ENCODE measurements at places on chromosomes 12 and 14.

DNA sequence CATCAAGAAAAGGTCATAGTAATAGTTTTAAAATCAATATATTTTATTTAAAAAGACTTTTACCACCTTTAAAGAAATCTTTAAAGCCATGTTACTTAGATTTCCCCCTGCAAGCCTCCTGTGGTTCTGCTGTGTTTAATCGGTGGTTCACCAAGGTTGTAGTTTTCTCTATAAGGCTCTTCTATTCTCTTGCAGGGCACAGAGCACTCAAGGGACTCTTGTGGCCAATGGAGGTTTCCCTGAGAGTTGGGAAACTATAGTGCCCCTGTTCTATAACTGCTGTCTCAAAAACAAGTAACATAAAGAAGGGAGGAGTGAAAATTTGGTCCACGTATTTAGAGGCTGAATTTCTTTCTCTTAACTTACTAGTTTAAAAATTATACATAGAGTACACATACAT is 25.0 kb downstream of the DACT1 start:
- DNase-seq = no peak

DNA sequence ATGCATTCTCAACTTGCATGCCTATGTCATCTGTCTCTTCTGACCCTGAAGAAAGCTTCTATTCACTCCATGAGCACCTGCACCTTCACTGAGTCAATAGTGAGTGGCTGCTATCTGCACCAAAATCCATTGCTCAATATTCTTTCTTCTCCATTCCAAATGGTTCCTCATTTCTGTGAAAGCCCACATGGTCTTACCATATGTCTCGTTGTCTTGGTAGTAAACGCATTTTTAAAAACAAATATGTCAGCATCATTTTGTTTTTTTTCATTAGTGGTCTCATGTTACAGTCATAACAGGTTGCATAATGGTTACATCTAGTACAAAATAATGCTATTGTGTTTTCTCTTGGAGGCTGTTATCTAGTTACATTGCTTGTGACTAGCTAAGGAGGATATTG is 106.9 kb upstream of the CPM start:
- DNase-seq = no peak

DNA sequence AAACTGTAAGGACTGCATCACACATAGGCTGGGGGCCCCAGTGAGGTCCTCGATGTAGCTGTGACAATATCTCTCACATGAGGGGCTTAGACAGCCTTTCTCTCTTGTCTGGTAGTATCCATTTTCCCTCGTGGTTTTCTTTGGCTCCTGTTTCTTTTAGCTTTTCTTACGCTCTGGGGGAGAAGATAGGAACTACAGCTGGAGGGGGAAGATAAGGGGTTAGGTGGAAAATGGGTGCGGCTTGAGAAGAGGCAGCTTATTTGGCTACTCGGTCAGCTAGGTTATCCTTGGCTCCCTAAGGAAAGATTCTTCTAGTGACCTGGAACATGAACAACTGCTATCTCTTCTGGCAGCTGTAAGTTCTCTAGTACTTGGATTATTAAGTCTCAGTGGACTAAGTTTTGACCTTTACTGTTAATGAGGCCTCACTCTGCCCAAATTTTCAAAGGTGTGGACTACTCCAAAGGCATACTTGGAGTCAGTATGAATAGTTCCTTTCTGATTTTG is 28.7 kb upstream of the CPNE8 start:
- DNase-seq = no peak

DNA sequence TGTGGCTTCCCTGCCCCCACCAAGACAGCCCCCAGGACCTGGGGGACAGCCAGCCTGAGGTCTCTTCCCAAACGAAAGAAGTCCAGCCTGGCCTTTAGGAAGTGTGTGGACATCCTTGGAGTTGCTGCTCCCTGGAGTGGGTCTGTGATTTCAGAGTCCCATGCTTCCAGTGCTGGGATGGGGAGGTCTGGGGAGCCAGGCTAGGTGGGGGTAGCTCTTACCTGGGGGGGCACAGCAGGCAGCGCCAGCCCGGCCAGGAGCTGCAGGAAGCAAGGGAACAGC is 509 bp downstream of the PGF start:
- DNase-seq = no peak

DNA sequence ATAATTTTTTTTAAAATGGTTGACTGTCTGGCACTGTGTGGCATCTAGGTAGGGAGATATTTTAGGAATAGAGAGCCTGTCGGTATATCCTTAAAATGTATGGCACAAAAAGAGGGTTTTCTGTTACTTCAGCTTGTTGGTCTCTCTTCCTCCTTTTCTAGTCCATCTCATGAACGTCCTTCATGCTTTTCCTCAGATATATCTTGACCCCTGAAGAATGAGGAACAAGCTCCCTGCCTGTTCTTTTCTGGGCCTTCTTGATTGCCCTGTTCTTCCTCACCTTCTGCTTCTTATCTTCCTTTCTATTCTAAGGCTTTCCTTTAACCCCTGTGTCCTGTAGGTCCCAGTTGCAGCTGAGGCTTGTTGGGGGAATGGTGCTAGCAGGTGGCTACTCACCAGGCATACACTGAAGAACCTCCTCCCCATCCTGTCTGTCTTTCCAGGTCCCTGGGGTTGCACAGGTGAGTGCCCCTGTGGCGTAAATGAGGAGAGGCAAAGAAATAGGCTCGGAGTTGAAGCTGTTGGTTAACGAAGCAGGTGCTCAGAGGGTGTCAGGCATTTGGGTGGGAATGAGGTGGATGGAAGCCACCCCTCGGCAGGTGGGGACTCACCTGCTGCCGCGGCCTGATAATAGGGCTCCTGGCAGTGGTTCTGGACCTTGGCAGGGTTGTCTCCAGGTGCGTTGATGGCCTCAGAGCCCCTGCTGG is 7.2 kb upstream of the C1R start:
- no peak for DNase-seq

Measured in ecto neural progenitor cell (in vitro differentiated cells).